Activated CD8-positive, alpha-beta memory T cell treated with anti-CD3 and anti-CD28 coated beads, Interleukin-2, amount 10 ng/mL, durations not matched to agents 7 days and 5 days (primary cell): ENCODE measurements at places on chromosomes 16 and 17. TPM values are rescaled to one million over a fixed set of nuclear protein-coding genes. Genes with fewer than 3 reads are reported as not detected.

The IGF2BP1 gene
- not detected for total RNA-seq

The MYH1 gene
- total RNA-seq, result not detected

The SPATA2L gene
- 7.4 TPM for total RNA-seq

GRCh38 chr17:40218006-40218739 is 931 bp upstream of the WIPF2 start:
- peak overlapping the region; percentile 92 for H3K4me3 ChIP-seq
- DNase-seq, result no peak
- H3K27me3 ChIP-seq, result no peaks in the 10 kb centered on the region
- H3K36me3 ChIP-seq, result peaks cover 2% of the 10 kb centered on the region
- H3K4me1 ChIP-seq, result peaks cover 23% of the 10 kb centered on the region

DNA sequence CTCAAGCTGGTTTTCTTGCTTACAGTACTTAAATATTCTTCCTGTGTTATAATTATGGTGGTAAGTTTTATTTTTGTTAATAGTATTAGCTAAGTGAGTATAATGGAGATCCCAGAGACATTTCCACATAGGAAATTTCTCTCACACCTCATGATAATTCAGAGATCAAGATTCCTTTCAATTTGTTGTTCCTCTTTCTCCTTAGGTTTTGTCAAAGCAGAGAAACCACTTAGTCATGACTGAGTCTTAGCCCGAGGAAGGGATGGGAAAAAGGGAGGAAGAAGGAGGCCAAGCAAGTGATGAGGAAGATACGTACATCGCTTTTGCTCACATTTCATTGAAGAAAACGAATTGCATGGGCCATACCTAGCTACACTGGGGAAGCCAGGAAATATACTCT is 18.4 kb downstream of the ESRP2 start:
- H3K36me3 ChIP-seq, result peaks cover 38% of the 10 kb centered on the region
- DNase-seq, result no peak
- no peak overlapping the region for H3K4me3 ChIP-seq
- H3K4me1 ChIP-seq, result no peaks in the 10 kb centered on the region
- H3K27ac ChIP-seq, result no peak overlapping the region

GRCh38 chr17:82366749-82367148 is 4.8 kb upstream of the UTS2R start:
- DNase-seq, result no peak
- no peak overlapping the region for H3K4me3 ChIP-seq
- H3K27ac ChIP-seq, result no peak overlapping the region

- peak overlapping the region; percentile 71 for H3K4me3 ChIP-seq
- H3K4me1 ChIP-seq, result peaks cover 92% of the 10 kb centered on the region
- no peaks in the 10 kb centered on the region for H3K27me3 ChIP-seq
- peak overlapping the region; percentile 98 for H3K27ac ChIP-seq
- DNase-seq, result peak; percentile 56
- peaks cover 57% of the 10 kb centered on the region for H3K36me3 ChIP-seq
These were observed 26.0 kb downstream of the PLD6 start for GRCh38 chr17:17180141-17180603.

The MIEF2 gene
- total RNA-seq, result 8.4 TPM

GRCh38 chr17:45414990-45415881 is 17.4 kb downstream of the ARHGAP27 start:
- peaks cover 2% of the 10 kb centered on the region for H3K36me3 ChIP-seq
- no peaks in the 10 kb centered on the region for H3K27me3 ChIP-seq
- no peak overlapping the region for H3K4me3 ChIP-seq
- no peak overlapping the region for H3K27ac ChIP-seq
- no peak for DNase-seq
- peaks cover 25% of the 10 kb centered on the region for H3K4me1 ChIP-seq

DNA sequence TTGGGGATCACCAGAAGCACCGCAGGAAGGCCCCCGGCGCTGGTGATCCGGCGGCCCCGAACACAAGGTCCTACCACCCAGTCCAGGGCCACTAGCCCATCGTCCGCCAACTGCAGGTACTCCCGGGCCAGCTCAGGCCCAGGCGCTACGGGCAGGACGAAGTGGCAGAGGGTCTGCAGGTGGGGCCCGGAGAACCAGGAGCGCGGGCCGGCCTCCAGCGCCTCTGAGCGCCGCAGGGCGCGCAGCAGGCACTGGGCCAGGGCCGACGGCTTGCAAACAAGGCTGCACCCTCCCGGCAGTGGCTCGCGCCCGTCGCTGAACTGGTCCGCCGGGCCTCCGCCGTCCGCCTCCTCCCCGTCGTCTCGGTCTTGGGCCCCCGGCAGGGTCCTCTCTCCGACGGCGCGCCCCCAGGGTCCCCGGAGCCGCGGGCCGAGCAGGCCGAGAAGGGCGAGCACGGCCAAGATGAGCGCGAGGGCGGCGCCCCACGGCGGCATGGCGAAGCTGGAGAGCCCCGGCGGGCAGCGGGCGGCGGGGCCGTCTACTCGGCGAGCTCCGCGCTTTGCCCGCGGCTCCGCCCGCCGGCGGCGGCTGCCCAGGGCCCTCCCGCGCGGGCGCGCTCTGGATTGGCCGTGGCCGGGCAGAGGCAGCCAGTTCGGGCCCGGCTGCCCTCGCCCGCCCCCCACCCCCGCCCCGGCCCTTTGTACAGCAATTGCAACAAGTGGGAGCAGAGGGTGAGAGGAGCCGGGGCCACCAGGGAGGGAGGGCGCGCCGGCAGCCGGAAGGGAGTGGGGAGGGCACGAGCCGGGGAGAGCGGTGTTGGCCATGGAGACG is at the start of gene ABHD15:
TSS of gene ABHD15 (minus strand) at position 565 of the 831 bp plus-strand sequence. CDS start at position 494, 71 bp downstream.
- peaks cover 44% of the 10 kb centered on the region for H3K4me1 ChIP-seq
- no peaks in the 10 kb centered on the region for H3K27me3 ChIP-seq
- peak within 1 kb of the TSS; percentile 95 for H3K27ac ChIP-seq
- peak within 1 kb of the TSS; percentile 95 for H3K4me3 ChIP-seq

GRCh38 chr17:2936771-2937321 is 126.6 kb downstream of the OR1D5 start:
- no peak overlapping the region for H3K4me3 ChIP-seq
- H3K4me1 ChIP-seq, result no peaks in the 10 kb centered on the region
- DNase-seq, result no peak
- H3K27me3 ChIP-seq, result no peaks in the 10 kb centered on the region
- H3K27ac ChIP-seq, result no peak overlapping the region
- H3K36me3 ChIP-seq, result no peaks in the 10 kb centered on the region

DNA sequence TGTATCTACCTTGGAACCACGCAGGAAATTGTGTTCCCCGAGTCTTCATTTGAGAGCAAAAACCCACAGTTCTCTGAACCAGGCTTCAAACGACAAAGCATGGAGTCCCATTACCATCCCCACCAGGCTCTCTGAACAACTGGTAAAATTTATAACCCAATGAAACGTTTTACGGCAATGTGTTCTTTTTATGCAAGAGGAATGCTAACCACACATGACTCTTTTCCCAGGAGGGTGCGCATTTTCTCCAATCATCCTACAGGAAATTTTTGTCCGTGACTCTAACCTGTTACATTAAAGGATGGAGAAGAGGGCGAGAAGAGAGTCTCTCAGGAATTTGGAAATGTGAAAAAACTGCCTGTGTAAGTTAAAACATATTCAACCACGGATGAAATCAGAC is 17.8 kb downstream of the STX8 start:
- no peak for DNase-seq
- H3K4me3 ChIP-seq, result no peak overlapping the region
- H3K27me3 ChIP-seq, result no peaks in the 10 kb centered on the region
- H3K27ac ChIP-seq, result no peak overlapping the region

GRCh38 chr16:4385066-4385788 is 13.6 kb downstream of the VASN start:
- H3K4me1 ChIP-seq, result no peaks in the 10 kb centered on the region
- no peak overlapping the region for H3K27ac ChIP-seq
- peaks cover 5% of the 10 kb centered on the region for H3K36me3 ChIP-seq
- no peak for DNase-seq

The FOXL1 gene
- not detected for total RNA-seq

- peaks cover 2% of the 10 kb centered on the region for H3K4me1 ChIP-seq
- H3K27ac ChIP-seq, result no peak overlapping the region
- no peaks in the 10 kb centered on the region for H3K36me3 ChIP-seq
These were observed 75.8 kb upstream of the CBX4 start for GRCh38 chr17:79914813-79915740.

- peaks cover 21% of the 10 kb centered on the region for H3K27me3 ChIP-seq
- no peaks in the 10 kb centered on the region for H3K36me3 ChIP-seq
- no peak overlapping the region for H3K4me3 ChIP-seq
- DNase-seq, result no peak
- H3K4me1 ChIP-seq, result no peaks in the 10 kb centered on the region
These were observed 13.0 kb upstream of the TMEM92 start for GRCh38 chr17:50261051-50261915.

DNA sequence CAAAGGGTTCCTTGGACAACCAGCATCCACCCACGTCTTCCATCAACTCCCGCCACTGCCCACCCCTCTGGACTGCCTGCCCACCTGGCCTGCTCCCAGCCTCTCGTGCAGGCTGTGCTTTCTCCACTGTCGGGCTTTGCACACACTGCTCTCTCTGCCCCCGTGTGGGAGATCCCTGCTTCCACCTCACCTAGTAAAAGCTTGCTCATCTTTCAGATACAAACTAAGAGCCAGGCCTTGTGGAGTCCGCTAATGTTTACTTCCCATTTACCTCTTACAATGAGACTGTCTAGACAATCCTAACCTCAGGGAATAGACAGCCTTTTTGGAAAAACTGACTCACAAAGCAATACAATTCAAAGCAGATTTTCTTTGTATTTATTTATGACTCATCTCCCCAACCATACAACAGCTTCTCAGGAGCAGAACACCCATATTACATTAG is 67.6 kb downstream of the USP31 start:
- no peak for DNase-seq
- H3K4me1 ChIP-seq, result peaks cover 4% of the 10 kb centered on the region
- no peak overlapping the region for H3K4me3 ChIP-seq
- peaks cover 11% of the 10 kb centered on the region for H3K36me3 ChIP-seq
- H3K27me3 ChIP-seq, result no peaks in the 10 kb centered on the region

The MMP15 gene
- 0.75 TPM for total RNA-seq

The HAS3 gene
- total RNA-seq, result 0.29 TPM

The ZNF768 gene
- total RNA-seq, result 6.2 TPM

The B3GNT9 gene
- 5.6 TPM for total RNA-seq

GRCh38 chr16:80599466-80599865 is 58.7 kb downstream of the DYNLRB2 start:
- H3K36me3 ChIP-seq, result peaks cover 65% of the 10 kb centered on the region
- no peak for DNase-seq
- H3K27ac ChIP-seq, result no peak overlapping the region

DNA sequence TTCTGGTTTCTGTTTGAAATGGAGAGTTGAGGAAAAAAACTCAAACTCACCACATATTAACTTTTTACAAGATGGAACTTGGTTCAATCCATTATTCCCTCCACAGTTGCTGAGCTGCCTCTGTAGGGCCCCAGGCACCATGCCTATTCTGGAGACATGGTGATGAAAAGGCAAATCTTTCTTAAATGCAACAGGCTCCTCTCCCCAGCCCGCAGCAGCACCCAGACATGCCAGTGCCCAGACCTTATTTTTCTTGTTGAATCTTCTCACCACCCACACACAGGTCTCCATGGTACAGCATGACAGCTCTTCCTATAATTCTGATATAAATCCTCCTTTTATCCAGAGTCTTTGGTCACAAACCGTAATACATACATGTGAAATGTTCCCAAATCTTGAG is 7.6 kb downstream of the CYTH1 start:
- H3K27me3 ChIP-seq, result no peaks in the 10 kb centered on the region
- peaks cover 62% of the 10 kb centered on the region for H3K4me1 ChIP-seq
- H3K27ac ChIP-seq, result peak overlapping the region; percentile 95
- no peak for DNase-seq

The CA4 gene
- not detected for total RNA-seq

The PRSS53 gene
- 6.6 TPM for total RNA-seq

The C16orf89 gene
- not detected for total RNA-seq

The TERB1 gene
- total RNA-seq, result 0.47 TPM

The ZACN gene
- total RNA-seq, result 0.87 TPM

GRCh38 chr16:18788828-18789514 is 1.2 kb downstream of the RPS15A start:
- peak overlapping the region; percentile 99 for H3K4me3 ChIP-seq
- DNase-seq, result no peak
- peak overlapping the region; percentile 93 for H3K27ac ChIP-seq

DNA sequence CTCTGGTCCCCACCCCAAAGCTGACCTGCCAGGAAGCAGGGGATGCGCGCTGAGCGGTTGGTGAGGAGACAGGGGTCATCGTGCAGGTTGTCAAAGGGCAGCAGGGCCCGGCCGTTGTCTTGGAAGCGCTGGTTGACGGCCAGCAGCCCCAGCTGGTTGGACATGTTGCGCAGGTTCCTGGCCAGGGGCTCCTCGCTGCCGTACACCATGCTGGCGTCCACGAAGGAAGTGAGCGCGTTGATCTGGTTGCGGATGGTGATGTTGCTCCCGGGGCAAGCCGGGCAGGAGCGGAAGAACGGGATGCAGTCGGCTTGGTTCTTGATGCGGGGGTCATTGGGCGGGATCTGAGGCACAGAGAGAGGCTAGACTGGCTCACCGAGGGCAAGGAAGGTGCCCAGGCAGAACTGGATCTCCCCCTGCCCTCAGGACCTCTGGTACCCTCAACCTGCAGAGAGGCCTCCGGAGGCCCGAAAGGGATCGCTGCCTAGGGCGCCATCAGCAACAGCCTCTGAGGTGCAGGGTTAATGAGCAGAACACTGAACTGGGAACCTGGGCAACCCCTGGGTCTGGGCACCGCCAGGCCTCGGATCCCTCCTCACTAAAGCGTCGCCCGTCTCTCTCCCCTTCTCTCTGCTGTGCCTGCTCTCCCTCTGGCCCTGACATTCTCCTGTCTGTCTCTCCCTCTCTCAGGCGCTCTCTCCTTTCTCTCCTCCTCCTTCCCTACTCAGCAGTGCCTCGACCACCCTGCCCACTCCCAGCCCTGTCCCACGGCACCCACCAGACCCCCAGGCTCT is 2.7 kb downstream of the MPO start:
- no peak overlapping the region for H3K27ac ChIP-seq
- H3K27me3 ChIP-seq, result peaks cover 40% of the 10 kb centered on the region
- H3K36me3 ChIP-seq, result no peaks in the 10 kb centered on the region
- H3K4me3 ChIP-seq, result no peak overlapping the region
- peak; percentile 9 for DNase-seq

DNA sequence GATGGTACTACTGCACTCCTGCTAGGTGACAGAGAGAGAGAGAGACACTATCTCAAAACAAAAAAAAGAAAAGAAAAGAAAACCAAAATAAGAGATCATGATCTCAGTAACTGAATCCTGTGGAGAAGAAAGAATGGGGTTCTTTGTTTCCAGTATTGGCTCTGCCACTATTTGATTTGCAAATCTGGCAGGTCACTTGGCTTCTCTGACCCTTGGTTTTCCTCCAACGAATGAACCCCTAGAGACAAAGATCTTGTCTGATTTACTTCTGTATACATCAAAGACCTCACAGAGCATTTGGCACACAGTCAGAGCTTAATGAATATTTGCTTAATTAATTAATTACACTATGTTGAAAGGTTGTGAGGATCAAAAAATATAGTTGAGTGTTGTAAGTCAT is 47.9 kb upstream of the NLK start:
- no peaks in the 10 kb centered on the region for H3K36me3 ChIP-seq
- peaks cover 31% of the 10 kb centered on the region for H3K27me3 ChIP-seq
- no peak overlapping the region for H3K27ac ChIP-seq
- no peak for DNase-seq
- H3K4me3 ChIP-seq, result no peak overlapping the region

The KIF2B gene
- total RNA-seq, result not detected

- DNase-seq, result no peak
- no peaks in the 10 kb centered on the region for H3K27me3 ChIP-seq
- no peak overlapping the region for H3K27ac ChIP-seq
- H3K36me3 ChIP-seq, result peaks cover 1% of the 10 kb centered on the region
These were observed 39.8 kb downstream of the TMEM11 start for GRCh38 chr17:21174186-21174585.
